ENCODE measurements at places on chromosomes 2 and 18.

- no peak for DNase-seq
Measured at GRCh38 chr2:154911729-154912128, 213.2 kb downstream of the KCNJ3 start.

GRCh38 chr18:56807901-56808300, 156.7 kb downstream of the WDR7 start:
- DNase-seq: no peak

GRCh38 chr2:166727095-166727494, 161.2 kb upstream of the XIRP2 start:
- peak; percentile 44 for DNase-seq

DNA sequence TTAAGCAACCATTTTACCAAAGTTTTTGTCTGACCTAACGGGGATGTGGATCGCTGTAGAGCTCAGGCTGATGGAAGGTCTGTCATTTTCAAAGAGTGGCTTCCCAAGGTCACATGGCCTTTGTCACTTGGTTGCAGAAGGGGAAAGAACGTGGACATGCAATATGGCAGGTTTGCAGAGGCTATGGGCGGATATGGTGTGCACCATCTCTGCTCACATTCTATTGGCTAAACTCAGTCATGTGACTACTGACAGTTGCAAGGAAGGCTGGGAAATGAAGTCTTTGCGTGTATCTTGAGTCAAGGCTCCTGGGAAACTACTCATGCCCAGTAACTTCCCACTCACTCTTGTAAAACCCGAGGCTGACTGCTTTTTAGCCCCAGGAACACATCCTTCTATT, 96.8 kb downstream of the ST6GAL2 start:
- no peak for DNase-seq

- no peak for DNase-seq
Measured at GRCh38 chr2:105487142-105488069, 88.6 kb upstream of the FHL2 start.

DNA sequence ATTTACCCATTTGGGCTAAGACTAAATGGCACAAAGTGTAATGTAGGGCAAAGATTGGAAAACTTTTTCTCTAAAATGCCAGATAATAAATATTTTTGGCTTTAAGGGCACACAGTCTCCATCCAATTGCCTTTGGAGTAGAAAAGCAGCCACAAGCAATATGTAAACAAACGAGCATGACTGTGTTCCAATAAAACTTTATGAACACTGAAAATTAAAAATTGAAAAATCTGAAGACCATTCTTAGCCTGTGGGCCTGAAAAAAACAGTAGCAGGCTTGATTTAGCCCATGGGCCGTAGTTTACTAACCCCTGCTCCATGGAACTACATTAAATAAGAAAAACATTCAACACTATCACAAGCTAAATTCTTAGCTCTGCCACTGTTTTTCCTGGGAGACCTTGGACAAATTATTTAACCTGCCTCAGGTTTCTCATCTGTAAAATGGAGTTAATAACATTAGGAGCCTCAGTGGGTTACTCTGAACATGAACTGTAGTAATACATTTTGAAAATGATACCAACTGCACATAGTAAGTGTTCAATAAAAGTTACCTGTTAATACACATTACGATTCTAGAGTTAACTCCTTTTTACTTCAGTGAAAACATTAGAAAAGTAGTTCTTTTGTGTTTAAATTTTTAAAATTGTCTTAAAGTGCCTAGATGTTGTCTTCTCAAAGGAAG, 1.3 kb downstream of the IFIH1 start:
- DNase-seq: no peak

DNA sequence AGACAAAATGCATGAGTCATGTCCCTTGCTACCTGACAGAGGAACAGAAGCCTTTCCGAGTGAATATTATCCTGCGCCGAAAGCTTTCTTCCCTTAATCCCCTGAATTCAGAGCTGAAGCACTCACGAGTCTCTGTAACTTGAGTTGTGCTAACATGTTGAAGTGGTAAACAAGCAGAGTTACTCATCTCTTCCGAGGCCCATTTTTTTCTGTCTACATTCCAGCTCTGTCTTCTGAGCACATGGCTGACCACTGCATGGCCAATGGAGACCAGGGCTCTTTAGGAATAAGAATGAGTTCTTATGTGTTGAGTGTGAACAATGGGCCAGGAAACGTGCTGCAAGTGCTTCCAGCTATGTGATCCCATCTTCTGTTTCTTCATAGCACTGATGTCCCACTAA, 73.1 kb upstream of the PID1 start:
- DNase-seq: no peak

DNA sequence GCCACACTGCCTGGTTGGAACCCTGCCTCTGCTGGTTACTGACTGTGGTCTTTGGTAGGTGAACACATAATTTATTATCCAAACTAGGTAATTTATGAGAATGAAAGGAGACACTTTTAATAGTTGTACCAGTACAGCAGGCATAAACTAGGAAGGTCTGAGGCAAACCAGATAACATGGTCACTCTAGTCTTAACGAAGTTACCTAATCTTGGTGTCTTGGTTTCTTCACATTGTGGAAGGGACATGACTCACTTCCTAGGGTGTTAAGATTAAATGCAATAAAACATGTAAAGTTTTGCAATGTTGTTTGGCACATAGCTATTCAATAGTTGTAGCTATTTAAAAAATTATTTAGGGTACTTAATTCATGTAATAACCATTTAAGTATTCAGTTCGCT, 23.3 kb downstream of the SPTBN1 start:
- DNase-seq: no peak

- DNase-seq: no peak
Measured at GRCh38 chr18:332007-332406, 64.2 kb upstream of the THOC1 start.

GRCh38 chr2:234885118-234885517, 66.7 kb upstream of the SH3BP4 start:
- no peak for DNase-seq

DNA sequence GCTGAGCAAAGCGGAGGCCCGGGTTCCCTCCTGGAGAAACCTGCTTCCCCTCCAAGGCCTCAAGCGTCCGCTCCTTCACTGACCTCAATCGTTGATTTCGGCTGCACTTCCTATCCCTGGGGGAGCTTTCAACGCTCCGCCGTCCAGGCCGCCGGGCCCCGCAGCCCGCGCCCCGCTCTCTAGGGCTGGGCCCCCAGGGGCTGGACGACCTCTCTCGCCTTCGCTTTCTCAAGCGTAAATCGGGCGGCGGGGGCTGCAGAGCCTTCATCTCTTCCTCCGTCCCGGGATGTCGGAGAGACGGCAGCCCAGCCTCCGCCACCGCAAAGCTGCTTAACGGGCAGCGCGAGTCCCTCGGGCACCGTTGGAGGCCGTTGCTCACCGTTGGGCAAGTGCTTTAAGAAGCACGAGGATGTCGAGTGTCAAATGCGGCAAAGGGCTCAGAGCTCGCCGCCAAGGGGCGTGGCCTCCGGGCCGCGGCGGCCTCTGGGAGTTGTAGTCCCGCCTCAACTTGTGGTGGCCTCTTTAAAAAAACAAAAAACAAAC, 8.5 kb downstream of the HES6 start:
- DNase-seq: peak; percentile 86

GRCh38 chr2:55051026-55051866, 995 bp upstream of the RTN4 start:
- peak; percentile 50 for DNase-seq

DNA sequence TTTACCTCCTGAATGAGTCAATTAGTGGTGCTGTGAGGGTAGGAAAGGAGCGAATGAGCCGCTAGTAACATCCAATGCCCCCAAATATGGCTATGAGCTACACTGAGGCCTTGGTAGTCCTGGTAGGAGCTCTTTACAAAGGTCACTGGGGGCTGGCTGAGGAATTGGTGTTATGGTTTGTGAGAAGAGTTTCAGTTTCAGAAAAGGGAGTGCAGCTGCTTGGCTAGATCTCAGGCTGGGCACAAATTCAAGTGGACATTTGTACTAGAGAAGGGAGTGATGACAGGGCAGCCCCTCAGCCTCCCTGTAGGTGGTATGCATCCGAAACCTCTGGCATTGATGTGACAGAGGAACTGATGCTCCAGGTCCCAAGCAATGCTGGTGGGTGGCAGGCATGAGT, 13.9 kb upstream of the PAIP2B start:
- DNase-seq: no peak

GRCh38 chr2:42917425-42917927, 125.1 kb upstream of the HAAO start:
- no peak for DNase-seq

GRCh38 chr18:37524498-37525261, 40.9 kb downstream of the CELF4 start:
- no peak for DNase-seq

DNA sequence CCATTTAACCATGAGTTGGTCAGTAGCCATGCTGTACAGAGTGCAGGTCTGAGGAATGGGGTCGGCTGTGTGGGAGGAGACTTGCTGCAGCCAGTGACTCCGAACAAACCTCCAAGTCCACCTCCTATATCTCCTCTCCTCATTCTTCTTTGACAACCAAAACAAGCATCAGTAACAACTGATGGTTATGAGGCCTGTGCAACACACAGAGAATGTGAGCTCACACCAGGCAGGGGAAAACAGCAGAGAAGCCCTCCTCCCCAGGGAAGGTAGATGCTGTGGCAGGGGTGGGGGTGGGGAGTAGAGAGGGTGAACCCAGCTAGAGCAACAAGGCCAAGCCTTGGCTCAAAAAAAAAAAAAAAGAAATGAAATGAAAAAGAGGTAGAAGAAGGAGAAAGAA, 12.3 kb upstream of the CNGA3 start:
- DNase-seq: no peak

- no peak for DNase-seq
Measured at GRCh38 chr2:128299628-128300027, 19.0 kb downstream of the HS6ST1 start.

GRCh38 chr2:26442301-26442700, 35.6 kb downstream of the OTOF start:
- no peak for DNase-seq

DNA sequence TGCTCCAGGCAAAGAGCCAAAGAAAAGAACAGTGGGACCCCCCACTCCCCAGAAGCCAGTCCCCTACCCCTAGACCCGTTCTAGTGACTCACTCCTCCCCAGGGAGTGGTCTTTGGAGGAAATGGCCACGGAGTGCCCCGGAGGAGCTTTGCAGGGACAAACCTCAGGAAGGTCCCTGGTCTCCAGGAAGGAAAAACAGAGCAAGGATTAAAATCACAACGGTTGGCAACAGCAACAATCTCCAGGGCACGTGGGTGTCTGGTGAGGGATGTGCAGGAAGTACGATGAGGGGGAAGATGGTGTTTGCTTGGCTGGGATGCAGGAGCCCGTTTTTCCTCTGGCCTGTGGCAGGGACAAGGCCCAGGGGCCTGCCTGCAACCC, 135.0 kb downstream of the SMAD2 start:
- no peak for DNase-seq

- DNase-seq: no peak
Measured at GRCh38 chr18:40555914-40556313, 1399.1 kb upstream of the PIK3C3 start.

GRCh38 chr2:208531361-208531760, 124.8 kb downstream of the PTH2R start:
- DNase-seq: no peak

DNA sequence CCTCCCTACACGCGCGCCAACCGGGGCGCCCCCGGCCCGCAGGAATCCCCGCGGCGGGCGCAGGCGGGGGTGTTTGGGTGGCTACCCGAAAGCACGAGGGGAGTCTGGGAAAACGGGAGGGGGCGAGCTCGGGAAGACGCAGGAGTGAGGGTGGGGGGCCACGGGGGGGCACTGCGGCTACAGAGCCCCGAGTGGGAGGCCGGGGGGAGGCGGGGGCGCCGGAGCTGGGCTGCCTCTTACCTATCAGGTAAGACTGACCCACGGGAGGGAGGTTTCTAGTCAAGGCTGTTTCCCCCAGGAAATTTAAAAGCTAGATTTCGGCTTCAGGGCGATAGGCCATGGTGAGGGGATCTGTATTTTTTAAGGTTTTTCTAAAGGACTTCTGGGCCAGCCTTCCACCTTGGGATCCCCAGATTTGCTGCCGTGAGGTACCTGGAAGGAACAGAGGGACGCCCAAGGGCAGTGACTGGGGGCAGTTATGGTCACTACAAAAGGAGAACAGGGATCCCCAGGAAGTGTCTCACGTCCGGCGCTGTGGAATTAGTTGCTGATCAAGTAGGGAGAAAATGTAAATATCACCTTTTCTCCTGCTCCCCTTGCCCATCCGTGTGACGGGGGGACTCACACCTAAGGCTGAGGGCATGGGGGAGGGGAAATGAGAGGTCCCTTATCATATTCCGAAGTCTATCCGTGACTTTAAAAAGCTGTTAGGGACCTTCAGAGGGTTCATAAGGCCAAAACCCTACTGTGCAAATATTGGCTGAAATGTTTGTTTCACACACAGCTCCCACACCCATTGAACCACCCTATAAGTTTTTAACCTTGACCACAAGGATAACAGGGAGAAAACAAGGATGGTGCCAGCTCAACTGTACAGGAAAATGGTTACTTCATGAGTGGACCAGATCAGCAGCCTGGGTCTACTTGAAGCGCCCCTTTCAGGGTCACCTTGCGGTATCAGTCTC, 638 bp upstream of the IRS1 start:
- no peak for DNase-seq

GRCh38 chr2:233400961-233401360, 46.7 kb downstream of the DGKD start:
- no peak for DNase-seq

DNA sequence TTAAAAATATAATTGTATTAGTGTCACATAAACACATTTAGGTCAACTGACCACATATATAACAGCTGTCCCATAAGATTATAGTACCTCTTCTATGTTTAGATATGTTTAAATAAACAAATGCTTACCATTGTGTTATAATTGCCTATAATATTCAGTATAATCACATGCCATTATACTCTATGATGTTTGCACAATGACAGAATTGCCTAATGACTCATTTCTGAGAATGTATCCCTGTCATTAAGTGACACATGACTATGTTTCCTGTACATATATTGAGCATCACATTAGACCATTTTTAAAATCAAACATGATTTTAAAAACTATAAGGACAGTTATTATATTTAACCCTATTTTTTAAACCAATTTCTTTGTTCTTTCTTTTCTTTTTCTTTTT, 89.8 kb downstream of the HS6ST1 start:
- no peak for DNase-seq

- DNase-seq: no peak
Measured at GRCh38 chr2:236830926-236831325, 254.8 kb upstream of the COPS8 start.

Data from B cell (primary cell).